ENCODE measurements at places on chromosomes 1 and 21.

DNA sequence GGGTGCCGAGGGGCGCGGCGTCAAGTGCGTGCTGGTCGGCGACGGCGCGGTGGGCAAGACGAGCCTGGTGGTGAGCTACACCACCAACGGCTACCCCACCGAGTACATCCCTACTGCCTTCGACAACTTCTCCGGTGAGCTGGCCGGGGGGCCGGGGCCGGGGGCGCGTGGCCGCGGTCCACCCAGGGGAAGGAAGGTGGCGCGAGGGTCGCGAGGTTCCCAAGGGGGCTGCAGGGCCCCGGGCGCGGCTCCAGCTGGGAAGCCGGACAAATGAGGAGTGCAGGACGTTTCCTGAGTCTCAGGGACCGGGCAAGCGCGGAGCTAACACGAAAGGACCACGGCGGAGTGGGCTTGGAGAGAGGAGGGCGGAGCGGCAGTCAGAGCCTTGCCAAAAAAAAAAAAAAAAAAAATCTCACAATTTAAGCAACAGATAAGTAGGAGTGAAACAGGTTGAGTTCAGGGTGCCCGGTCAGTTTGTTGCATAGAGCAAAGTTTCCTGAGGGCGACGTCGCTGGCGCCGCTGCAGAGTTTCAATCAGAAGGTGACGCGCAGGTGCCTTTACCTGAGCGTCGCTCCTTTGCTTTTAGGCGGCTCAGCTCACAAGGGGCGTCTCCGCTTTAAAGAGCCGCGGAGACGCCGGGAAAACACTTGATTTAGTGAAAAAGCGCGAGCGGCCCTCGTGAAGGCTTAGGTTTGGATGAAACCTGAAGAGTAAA, 750 bp downstream of the RHOU start:
- DNase-seq: peak; percentile 44
- peak overlapping the region; percentile 37 for H3K27ac ChIP-seq
- H3K27me3 ChIP-seq: no peaks in the 10 kb centered on the region
- no peaks in the 10 kb centered on the region for H3K36me3 ChIP-seq

GRCh38 chr1:53629101-53629691, 109.8 kb downstream of the GLIS1 start:
- H3K36me3 ChIP-seq: no peaks in the 10 kb centered on the region
- no peak for DNase-seq
- H3K4me1 ChIP-seq: no peaks in the 10 kb centered on the region
- no peak overlapping the region for H3K4me3 ChIP-seq

GRCh38 chr1:41355761-41356160, 5.5 kb upstream of the FOXO6 start:
- H3K27ac ChIP-seq: no peak overlapping the region
- no peaks in the 10 kb centered on the region for H3K36me3 ChIP-seq
- H3K4me3 ChIP-seq: no peak overlapping the region

DNA sequence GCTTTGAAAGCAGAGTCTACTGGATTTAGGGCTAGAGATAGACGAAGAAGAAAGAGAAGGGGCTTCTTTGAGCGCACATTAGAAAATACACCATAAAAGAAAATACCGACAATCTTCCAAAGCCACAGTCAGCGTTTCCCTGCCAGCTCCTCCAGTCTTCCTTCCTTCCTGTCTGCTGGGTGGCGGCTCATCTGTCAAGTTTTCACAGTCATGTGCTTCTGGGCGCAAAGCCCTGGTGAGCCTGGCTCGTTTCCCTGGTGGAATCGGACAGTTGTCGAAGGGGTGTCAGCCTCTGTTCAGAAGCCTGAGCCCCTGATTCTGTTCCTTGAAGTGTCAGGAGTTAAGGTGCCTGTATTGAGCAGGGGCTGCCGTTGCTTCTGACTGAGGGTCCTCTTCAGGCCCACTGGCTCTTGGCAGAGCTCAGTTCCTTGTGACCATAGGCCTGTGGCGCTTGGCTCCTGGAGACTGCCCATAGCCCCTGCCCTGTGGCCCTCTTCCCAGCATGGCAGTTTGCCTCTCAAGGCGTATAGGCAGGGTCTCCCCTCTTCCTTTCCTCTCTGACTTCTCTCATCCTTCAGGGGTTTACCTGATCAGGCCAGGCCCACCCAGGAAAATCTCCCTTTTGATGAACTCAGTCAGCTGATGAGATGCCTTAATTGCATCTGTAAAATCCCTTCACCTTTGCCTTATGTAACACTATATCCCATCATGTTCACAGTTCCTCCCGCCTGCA, 58.6 kb downstream of the ADARB1 start:
- H3K27ac ChIP-seq: no peak overlapping the region
- H3K4me3 ChIP-seq: no peak overlapping the region
- no peak for DNase-seq
- peaks cover 9% of the 10 kb centered on the region for H3K36me3 ChIP-seq
- no peaks in the 10 kb centered on the region for H3K27me3 ChIP-seq

DNA sequence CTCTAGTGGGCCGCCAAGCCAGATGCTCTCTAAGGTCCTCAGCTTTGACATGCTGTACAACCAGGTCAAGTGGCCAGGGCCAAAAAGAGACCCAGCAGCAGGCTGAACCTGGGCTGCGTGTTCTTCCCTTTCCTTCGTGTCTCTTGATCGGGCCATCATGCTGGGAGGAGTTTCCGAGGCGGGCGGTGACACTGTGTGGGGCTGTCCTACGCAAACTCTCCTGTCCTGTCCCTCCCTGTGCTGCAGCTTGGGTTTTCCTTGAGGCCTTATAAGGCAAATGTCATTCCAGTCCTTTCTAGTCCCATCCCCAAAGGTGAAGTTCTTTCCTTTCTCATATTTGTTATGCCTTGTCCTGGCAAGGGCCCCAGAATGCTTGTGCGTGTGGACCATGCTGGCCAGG, 56.7 kb downstream of the ARHGEF10L start:
- H3K4me1 ChIP-seq: no peaks in the 10 kb centered on the region
- no peaks in the 10 kb centered on the region for H3K36me3 ChIP-seq
- DNase-seq: no peak
- H3K27me3 ChIP-seq: no peaks in the 10 kb centered on the region
- H3K4me3 ChIP-seq: no peak overlapping the region

DNA sequence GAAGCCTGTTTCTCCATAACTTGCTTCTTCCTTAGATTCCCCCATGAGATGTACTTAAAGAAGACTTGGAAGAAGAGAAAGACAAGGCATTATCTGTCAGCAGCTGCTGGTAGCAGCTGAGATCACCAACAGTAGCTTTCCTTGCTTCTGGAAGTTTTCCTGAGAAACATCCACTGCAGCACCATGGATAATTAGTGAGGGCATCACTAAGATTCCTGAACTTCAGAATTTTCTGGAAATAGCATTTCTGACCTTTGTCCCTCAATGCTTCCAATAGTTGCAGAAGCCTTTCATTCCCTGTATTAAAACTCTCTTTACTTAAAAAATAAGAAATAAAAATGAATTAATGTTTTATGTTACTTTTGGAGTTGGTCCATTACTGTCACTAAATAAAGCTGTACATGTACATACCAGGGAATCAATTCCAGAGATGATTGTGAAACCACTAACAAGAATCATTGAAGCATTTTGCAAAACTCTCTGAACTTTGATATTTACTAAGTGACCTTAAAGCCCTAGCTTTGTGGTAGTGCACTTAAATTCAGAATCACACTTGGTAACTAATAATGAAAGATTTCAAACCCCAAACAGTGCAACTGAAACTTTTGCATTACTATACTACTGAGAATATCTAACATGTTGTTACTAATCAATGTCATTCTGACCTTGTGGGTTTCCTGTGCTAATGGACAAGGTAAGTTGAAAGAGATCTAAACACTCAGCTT, at the start of gene CFHR4:
CFHR4 (plus strand) TSS at position 538 of the 725 bp plus-strand sequence; CDS start at position 637, 99 bp downstream.
- no peaks in the 10 kb centered on the region for H3K4me1 ChIP-seq
- H3K27ac ChIP-seq: no peak within 1 kb of the TSS
- no peaks in the 10 kb centered on the region for H3K27me3 ChIP-seq
- no peak for DNase-seq
- no peaks in the 10 kb centered on the region for H3K36me3 ChIP-seq
- H3K4me3 ChIP-seq: no peak within 1 kb of the TSS

DNA sequence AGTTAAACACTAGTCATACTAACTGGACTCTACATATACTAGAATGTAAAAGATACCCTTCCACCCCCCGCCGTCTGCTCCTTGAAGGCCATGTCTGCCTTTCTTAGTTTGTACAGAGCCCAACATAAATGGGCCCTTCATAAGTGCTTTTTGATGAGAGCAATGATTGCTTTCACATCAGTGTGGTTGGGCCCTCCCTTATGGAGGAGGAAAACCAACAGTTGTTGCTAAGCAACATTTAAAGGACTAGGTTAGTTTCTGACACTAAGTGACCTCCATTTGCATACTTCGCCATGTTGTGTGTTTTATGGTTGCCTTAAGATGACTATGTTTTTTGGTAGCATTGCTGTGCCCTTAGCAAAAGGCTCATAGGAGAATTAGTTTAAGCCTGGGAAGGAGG, 182.0 kb upstream of the SGIP1 start:
- H3K4me1 ChIP-seq: peaks cover 98% of the 10 kb centered on the region
- H3K27me3 ChIP-seq: no peaks in the 10 kb centered on the region
- DNase-seq: peak; percentile 77
- H3K27ac ChIP-seq: peak overlapping the region; percentile 70
- H3K36me3 ChIP-seq: peaks cover 5% of the 10 kb centered on the region
